ENCODE measurements at places on chromosomes 7 and 10. TPM values are rescaled to one million over a fixed set of nuclear protein-coding genes. Genes with fewer than 3 reads are reported as not detected.

GRCh38 chr10:82176587-82176986 lies 301.6 kb downstream of the NRG3 start:
- DNase-seq = no peak

The TWIST1 gene
- total RNA-seq = not detected

The ADRB1 gene
- total RNA-seq = 1.2 TPM

DNA sequence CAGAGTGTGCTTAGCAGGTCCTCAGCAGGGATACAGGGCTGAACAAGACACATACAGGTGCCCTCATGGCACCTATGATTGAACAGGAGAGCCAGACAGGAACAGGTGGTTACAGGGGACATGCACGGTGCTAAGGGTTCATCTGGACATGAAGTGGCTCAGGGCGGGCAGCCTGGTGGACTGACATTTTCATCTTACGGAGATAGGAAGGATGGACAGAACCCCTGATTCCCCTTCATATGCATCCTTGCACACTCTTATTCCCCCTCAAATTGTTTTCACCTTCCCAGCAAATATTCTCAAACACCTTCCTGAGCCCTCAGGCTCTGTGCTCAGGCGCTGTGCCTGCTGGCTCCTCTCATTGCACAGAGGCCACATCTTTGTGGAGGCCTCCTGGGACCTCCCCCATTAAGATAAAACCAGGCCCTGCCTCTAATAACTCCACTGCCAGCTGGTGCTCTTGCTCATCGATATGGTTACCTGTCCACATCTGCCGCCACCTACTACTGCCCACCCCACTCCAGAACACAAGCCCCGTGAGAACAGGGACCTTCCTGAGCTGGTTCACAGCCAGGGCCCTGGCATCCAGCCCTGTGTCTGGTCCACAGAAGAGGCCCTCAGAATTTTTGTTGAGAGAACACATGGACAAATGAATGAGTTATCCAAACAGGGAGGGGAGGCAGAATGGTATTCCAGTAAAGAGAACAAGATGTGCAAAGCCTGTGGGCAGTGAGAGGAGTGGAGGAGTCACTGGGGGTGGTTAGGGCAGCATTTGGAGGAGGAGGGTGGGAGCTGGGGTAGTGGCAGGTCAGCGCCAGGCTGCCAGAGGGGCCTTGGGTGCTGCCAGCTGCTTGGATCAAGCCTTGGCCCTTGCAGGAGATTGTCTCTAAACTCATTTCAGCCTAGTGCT lies 68.9 kb upstream of the AQP1 start:
- DNase-seq = no peak

DNA sequence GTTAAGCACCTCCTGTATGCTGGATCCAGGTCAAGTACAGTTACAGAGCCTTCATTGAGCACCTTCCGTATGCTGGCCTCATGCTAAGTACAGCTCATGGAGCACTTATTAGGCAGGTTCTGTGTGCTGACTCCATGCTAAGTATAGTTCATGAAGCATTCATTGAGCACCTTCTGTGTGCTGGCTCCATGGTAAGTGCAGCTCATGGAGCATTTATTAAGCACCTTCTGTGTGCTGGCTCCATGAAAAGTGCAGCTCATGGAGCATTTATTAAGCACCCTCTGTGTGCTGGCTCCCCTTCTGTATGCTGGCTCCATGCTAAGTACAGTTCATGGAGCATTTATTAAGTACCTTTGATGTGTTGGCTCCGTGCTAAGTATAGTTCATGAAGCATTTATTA lies 30.5 kb downstream of the MMD2 start:
- DNase-seq = no peak

Data from CD8-positive, alpha-beta T cell (primary cell).